ENCODE measurements at places on chromosomes 2 and 18.
A peak's percentile ranks its signal among the peaks of the same experiment; 100 is the strongest.

- no peak for DNase-seq
Observed at GRCh38 chr18:27493182-27493581, 308.1 kb upstream of the CHST9 start.

GRCh38 chr2:65639156-65639864, 206.9 kb upstream of the SPRED2 start:
- DNase-seq: no peak

DNA sequence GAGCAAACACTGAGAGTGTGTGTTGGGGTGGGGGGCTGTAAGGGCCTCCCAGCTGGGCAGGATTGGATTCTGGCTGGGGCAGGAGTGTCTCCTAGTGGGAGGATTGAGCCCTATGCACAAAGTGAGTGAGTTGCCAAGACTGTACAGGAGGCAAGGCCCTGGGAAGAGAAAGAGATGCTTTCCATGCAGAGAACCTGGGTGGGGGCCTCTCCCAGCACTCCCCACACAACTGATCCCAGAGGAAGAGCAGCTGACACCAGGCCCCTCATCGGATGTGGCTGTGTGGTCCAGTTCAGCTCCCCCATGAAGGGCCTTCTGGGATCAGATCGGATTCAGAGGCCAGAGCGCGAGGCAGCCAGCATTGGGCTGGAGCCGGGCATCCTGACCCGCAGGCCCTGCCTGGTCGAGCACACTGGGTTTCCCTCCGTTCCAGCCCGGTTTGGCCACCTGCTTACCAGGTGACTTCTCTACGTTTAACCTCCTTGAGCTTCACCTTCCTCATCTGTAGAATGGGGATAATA, 49.4 kb upstream of the FAHD2A start:
- no peak for DNase-seq

GRCh38 chr2:233453916-233454315, 99.6 kb downstream of the DGKD start:
- no peak for DNase-seq

- no peak for DNase-seq
Observed at GRCh38 chr18:7601936-7602335, 34.8 kb downstream of the PTPRM start.

DNA sequence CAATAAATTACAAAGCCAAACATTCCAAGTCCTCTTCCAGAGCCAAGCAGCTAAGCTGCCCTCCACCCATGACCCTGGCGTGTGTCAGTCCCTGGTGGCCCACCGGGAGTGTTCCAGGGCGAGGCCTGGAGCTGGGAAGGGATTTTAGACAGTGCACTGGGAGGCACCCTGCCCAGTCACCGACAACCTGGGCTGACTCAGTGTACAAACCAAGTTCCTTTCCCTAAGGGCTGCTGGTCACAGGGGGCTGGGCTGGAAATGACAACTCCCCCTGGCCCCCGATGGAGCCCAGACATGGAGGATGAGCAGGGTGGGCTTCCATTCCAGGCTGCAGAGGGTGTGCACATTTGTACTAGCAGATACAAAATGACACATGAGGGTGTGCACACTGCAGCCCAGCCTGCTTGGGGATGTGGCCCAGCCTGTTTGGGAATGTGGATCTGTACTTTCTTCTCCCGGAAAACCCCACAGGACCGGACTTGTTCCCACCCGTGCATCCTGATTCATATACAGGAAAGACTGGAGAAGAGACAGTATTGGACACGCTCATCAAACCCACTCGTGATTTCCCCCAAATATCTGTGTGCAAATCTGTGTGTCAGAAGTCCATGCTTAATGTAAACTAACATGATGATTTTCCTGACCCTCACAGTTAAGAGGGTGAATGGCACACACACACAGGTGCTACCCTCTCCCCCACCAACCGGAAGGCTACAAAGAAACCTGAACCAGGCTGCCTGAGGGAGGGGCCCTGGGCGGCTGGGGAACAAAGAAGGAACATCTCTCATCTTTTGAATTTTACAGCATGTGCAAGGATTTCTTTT, 58.9 kb downstream of the NDUFA10 start:
- DNase-seq: no peak

GRCh38 chr2:15198051-15198450, 363.1 kb downstream of the NBAS start:
- DNase-seq: no peak

DNA sequence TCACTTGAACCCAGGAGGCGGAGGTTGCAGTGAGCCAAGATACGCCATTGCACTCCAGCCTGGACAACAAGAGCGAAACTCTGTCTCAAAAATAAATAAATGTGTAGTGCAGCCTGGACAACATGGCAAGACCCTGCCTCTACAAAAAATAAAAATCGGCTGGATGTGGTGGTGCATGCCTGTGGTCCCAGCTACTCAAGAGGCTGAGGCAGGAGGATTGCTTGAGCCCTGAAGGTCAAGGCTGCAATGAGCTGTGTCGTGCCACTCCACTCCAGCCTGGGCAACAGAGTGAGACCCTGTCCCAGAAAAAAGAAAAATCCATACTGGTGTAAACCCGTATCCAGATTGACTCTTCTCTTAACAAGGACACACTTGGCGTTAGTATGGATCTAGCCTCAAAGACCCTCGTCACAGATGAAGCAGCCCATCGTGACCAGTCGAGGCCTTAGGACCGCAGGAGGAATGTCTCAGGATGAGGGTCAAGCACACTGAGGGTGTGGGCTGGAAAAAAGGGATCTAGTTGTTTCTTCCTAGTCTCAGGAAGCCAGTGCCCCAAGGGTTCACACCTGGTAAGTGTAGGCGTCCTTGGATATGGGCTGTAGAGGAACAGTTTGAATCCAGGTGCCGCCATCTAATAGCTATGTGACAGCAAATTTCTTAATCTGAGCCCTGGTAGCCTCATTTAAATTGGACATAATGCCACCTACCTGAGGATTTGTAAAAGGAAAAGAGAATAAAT, 4.0 kb upstream of the GPBAR1 start:
- DNase-seq: no peak

- DNase-seq: no peak
Observed at GRCh38 chr2:176501617-176502016, 232.4 kb downstream of the MTX2 start.

DNA sequence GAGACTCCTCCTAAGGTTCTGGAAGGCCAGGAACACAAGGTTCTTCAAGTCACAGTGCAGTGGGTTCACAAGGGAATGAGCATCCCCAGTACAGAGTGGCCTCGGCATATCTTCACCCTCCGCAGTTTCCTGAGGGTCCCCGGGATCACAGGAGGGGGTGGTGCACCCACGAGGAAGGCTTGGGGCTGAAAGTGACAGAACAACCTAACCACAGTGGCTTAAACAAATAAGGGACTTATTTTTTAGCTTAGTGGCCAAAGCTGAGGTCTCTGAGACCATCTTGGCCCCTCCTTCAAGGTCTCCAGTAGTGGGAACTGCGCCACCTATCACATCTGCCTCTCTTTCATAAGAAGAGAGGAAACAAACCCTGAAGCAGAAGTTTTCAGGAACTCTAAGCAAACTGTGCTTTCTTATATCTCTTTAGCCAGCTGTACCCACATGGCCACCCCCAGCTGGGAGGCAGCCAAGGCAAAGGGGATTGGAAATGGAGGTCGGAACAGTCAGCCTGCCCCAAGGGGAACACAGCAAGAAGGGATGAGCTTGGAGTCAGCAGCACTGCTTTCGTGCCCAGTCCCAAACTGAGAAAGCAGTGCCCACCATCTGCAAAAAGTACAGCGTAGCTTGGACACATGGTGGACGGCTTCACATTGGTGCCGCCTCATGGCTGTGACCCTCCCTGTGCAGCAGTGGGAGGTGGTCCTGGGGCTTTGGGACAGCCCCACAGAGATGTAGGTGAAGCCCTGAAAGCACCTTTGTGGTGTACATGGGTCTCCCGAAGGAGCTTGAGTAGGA, 260.0 kb upstream of the ID2 start:
- DNase-seq: no peak

DNA sequence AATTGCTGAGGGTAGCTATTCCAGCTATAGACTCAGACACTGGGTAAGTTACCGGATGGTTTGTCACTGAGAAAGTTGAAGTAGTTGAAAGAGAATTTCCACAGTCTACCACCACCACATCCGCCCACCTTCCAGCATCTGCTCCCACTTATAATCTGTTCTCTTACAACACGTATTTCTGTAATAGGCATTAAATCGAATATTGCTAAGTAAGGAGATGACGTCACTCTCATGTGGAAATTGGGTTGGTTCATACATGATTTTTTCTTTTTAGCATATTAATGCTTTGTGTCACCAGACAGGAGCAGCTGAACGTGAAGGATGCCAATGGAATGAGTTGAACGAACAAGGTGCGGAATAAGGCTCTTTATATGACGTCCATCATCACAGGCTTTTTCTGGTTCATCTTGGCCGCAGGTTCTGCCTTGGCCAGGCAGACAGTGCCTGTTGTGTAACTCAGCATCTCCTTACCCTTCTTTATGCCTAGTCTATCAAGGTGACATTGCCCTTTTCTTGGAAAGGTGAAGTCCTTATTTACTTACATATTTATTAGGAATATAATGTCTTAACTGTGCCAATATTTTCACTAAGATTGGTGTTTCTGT, 45.9 kb downstream of the THUMPD2 start:
- no peak for DNase-seq

DNA sequence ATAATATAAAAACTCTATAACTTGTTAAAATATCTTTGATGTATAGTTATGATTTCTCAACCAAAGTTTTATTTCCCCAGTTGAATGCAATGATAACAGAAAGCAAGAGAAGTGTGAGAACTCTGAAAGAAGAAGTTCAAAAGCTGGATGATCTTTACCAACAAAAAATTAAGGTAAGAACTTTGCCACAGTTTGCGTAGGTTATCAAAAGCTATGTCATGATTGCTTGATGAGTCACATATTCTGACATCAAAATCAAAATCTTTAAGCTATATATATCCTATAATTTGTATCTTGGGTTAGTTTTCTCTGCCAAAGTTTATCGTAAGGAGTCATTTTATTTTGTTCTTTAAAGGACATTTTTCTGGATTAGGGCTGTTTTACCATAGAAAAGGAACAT, 35.0 kb downstream of the NDC80 start:
- no peak for DNase-seq

DNA sequence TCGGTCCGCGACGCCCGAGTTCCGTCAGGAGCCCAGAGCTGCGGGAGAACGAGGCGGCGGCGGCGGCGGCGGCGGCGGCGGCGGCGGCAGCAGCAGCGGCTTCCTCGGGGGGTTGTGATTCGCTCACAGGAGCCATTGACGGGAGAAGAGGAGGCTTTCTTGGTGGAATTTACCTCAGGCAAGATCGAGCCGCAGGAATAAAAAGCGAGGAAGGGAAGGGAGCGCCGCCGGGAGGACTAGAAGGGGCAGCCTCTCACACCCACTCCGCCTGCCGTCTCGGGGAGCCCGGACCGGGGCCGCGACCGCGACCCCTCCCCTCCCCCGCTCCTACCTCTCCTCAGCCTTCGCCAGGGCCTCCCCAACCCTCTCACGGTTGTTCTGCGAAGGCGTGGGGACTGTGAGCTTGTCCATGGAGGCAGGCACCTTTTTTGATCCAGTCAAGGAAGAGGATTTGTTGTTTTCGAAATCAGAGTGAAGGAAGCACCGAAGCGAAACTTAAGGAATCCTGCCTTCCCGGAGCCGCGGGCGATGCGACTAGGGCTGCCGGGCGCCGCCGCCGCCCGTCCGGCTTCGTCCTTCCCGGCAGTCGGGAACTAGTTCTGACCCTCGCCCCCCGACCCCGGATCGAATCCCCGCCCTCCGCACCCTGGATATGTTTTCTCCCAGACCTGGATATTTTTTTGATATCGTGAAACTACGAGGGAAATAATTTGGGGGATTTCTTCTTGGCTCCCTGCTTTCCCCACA, 506 bp downstream of the BMPR2 start:
- peak; percentile 58 for DNase-seq

GRCh38 chr18:2655954-2656236, 369 bp downstream of the SMCHD1 start:
- no peak for DNase-seq

DNA sequence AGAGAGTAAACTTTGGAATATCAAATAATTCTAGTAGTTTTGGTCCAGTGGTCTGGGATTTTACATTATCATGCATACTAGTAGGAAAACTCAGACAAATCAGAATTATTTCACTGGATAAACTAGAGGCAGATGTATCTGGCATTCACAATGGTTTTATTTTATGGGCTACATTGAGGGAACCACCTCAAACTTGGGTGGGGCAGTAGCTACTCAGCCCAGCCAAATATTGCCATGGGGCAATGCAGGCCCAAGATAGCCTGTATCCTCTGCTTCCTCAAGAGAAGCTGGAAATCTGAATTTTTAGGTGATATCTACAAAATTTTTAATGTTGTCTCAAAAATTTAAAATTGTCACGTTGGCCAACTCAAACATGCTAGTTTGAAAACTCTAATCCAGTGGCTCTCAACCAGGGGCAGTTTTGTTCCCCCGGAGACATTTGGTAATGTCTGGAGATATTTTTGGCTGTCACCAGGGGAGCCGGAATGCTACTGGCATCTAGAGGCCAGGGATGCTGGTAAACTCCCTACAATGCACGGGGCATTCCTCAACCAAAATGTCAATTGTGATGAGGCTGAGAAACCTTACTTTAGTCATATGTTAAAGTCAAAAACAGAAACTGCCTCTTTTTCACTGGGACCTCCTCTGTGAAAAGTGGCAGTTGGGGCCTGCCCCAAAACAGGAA, 172.8 kb upstream of the SPRED2 start:
- no peak for DNase-seq

DNA sequence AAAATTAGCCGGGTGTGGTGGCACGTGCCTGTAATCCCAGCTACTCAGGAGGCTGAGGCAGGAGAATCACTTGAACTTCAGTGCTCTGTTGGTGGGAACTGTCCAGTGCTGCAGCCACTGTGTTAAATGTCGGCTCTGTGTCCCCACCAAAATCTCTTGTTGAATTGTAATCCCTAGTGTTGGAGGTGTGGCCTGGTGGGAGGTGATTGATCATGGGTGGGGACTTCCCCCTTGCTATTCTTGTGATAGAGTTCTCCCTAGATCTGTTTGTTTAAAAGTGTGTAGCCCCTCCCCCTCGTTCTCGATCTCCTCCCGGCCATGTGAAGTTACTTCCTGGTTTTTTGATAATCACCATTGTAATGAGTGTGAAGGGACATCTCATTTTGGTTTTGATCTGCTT, 9.8 kb upstream of the RPL31 start:
- no peak for DNase-seq

- DNase-seq: no peak
Observed at GRCh38 chr2:112618383-112618782, 27.4 kb upstream of the SLC20A1 start.

DNA sequence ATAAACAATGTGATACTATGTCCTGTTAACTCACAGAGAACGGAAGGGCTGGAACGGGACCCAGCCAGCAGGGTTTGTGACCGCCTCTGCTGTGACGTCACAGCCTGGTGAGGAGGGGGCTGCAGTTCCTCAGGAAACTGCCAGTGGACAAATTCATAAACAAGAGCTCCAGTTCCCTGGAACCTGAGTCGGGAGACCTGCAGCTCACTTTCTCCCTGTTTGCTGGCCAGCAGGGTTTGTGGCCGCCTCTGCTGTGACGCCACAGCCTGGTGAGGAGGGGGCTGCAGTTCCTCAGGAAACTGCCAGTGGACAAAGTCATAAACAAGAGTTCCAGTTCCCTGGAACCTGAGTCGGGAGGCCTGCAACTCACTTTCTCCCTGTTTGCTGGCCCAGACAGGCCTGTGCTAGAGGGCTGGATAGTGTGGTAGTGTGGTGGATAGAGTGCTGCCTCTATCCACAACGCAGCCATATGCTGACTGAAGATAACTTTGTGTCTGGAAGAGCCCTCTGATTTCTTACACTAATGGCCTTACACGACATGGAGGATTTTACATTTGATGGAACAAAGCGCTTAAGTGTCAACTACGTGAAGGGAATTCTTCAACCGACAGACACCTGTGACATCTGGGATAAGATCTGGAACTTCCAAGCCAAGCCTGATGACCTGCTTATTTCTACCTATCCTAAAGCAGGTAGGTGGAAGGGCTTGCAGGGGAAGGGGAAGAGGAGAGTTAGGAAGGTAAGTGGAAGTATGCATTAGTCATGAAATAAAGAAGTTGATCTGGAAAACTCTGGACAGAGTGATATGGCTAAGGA, at the start of gene SULT1C4:
TSS of gene SULT1C4 (plus strand) at position 140 of the 816 bp plus-strand sequence. CDS start at position 524, 384 bp downstream.
- no peak for DNase-seq
